Nucleus accumbens (tissue), 56 donors: ENCODE measurements at places on chromosomes 12 and 14.

- no peak for DNase-seq
Observed at GRCh38 chr12:102232446-102232845, 34.8 kb upstream of the PMCH start.

GRCh38 chr12:39490500-39491282 lies 47.8 kb upstream of the KIF21A start:
- no peak for DNase-seq

DNA sequence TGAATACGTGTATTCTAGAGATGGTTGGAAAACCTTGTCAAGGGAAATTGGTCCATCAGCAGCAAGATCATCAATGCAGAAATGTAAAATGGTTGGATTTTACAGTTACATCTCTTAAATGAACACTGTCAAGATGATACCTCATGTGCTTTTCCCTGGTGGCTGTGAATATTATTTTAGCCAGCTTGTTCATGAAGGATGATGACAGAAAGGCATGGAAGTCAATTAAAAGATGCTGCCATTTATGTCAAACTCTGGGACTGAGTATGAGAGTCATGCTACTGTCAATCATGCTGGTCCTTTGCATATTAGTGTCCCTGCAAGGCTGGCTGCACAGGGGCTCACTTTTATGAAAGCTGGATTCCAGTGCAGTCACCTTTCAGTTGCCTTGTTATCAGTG lies 10.3 kb upstream of the RERG start:
- no peak for DNase-seq

DNA sequence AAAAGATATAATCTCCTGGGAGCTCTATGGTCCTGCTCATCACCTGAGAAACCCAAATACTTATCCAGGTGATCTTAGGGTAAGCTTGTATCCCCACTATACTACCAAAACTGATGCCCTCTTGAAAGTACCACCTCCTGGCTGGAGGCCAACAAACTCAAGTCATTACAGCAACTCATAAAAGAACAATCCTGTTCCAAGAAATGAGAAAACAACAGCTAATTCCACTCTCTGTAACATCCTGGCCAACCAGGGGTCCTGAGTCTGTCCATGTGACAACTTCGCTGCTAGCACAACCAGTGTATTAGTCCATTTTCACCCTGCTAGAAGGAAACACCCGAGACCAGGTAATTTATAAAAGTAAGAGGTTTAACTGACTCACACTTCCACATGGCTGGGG lies 190.0 kb upstream of the BMP4 start:
- no peak for DNase-seq

- DNase-seq = no peak
Observed at GRCh38 chr14:100490252-100490651, 97.0 kb downstream of the BEGAIN start.

DNA sequence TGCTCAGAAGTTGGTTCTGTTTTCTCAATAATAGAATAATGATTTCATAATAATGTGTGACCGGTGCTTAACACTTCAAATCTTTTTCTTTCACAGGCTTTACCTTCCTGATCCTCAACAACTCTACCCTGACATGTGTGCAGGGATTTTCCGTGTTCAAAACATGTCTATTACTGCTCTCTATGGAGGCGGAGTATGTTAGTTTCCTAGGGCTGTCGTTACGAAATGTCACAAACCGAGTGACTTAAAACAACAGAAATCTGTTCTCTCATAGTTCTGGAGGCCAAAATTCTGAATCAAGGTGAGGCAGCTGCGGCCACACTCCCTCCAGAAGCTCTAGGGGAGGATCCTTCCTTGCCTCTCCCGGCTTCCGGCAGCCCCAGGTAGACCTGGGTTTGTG lies 186.2 kb upstream of the VASH1 start:
- DNase-seq = no peak

DNA sequence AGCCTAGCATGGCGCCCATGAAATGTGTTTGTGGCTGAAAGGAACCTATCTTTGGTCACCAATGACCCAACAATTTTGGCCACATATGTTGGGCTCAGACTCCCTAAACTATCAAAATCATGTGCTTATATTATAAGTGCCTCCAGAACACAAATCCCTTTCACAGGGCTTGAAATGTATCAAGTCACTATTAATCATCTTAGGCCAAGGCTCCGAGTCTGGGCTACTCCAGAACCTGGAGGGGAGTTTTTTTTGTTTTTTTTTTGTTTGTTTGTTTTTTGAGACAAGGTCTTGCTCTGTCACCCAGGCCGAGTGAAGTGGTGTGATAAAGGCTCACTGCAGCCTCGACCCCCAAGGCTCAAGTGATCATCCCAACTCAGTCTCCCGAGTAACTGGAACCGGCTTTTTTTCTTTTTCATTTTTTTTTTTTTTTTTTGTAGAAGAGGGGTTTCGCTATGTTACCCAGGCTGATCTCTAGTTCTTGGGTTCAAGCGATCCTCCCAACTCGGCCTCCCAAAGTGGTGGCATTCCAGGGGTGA lies 989 bp upstream of the DRAM1 start:
- no peak for DNase-seq

GRCh38 chr12:116274551-116275375 lies 2.7 kb downstream of the MED13L start:
- no peak for DNase-seq
